ENCODE measurements at places on chromosomes 12 and 14. TPM values are rescaled to one million over a fixed set of nuclear protein-coding genes. Genes with fewer than 3 reads are reported as not detected.

GRCh38 chr14:80771201-80771600 lies 170.3 kb downstream of the CEP128 start:
- H3K4me3 ChIP-seq: no peak overlapping the region
- H3K36me3 ChIP-seq: no peaks in the 10 kb centered on the region
- no peaks in the 10 kb centered on the region for H3K27me3 ChIP-seq
- H3K27ac ChIP-seq: no peak overlapping the region
- peaks cover 13% of the 10 kb centered on the region for H3K4me1 ChIP-seq
- DNase-seq: no peak

DNA sequence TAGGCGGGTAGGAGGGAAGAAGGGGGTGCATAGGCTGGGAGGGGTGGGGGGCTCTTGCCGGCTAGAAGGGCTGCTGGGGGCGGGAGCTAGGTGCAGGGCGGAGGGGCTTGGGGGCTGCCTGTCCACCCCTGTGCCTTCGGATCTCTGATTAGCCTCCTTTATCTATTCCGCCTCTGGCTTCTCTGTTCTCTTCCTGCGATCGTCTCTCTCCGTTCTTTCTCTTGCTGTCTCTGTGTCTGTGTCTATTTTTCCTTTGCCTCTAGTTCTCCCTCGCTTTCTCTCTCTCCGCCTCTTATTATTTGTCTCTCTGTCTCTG lies 166.7 kb upstream of the LHX5 start:
- H3K4me1 ChIP-seq: no peaks in the 10 kb centered on the region
- DNase-seq: no peak
- H3K36me3 ChIP-seq: no peaks in the 10 kb centered on the region
- no peak overlapping the region for H3K27ac ChIP-seq

DNA sequence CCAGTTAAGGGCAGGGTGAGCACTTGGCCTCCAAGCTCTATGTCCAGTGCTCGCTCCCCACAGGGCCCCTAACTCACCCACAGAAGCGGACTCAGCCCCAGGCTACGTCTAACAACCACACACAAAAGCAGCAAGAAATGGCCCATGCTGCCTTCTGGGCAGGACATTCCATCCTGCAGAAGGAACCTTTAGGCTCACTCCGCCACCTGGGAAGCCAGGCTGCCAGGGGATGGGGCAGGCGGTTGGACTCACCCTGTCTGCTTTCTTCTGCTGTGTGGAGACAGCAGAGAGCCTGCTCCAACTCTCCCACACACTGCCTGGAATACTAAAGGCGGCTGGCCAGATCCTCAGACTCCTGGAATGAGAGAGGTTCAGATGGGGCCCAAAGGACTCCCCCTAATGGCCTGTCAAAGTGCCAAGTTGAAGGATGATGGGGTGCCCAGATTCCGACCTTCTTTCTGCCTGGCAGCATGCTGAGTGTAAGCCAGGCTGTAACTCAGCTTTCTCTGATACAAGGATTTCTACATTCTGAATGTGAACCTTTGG lies 27.7 kb upstream of the BLTP3B start:
- H3K36me3 ChIP-seq: no peaks in the 10 kb centered on the region
- H3K27me3 ChIP-seq: no peaks in the 10 kb centered on the region
- no peak overlapping the region for H3K4me3 ChIP-seq
- no peak overlapping the region for H3K27ac ChIP-seq
- no peak for DNase-seq
- no peaks in the 10 kb centered on the region for H3K4me1 ChIP-seq

Gene FAM90A1
- not detected for total RNA-seq

DNA sequence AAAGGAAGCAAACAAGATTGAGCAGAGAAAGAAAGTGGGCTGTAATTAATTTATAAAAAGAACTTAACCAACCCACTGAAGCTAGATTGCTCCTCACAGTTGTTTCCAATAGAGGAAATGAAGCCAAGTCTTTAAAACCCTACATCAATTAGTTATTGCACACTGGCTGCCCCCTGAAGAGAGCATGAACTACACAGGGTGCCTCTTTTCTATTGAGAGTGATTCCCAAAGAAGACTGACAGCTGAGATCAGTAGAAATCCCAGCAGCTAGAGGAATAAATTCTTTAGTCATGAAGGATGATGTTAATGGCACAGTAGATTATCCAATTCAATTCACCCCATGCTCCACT lies 8.6 kb upstream of the USP15 start:
- peaks cover 20% of the 10 kb centered on the region for H3K4me1 ChIP-seq
- no peak overlapping the region for H3K4me3 ChIP-seq
- H3K27ac ChIP-seq: no peak overlapping the region
- H3K36me3 ChIP-seq: no peaks in the 10 kb centered on the region
- DNase-seq: no peak

- no peak for DNase-seq
- no peak overlapping the region for H3K27ac ChIP-seq
- H3K36me3 ChIP-seq: no peaks in the 10 kb centered on the region
- H3K4me3 ChIP-seq: no peak overlapping the region
These were observed 9.1 kb downstream of the PRKCH start for GRCh38 chr14:61330511-61330910.

Gene SERPINA9
- total RNA-seq: not detected

DNA sequence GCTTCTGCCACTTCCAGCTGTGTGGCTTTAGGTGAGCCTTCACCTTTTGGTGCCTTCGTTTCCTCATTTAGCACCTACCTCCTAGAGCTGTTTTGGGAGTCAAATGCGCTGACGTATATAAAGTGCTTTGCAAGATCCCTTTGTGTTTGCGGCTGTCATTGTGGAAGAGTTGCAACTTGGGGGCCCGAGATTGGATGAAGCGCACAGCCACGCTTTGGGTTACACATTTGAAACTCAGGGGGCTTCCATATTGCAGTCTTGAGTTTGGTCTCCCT lies 636 bp upstream of the ARL6IP4 start:
- H3K4me1 ChIP-seq: peaks cover 18% of the 10 kb centered on the region
- H3K36me3 ChIP-seq: no peaks in the 10 kb centered on the region
- peak; percentile 38 for DNase-seq

DNA sequence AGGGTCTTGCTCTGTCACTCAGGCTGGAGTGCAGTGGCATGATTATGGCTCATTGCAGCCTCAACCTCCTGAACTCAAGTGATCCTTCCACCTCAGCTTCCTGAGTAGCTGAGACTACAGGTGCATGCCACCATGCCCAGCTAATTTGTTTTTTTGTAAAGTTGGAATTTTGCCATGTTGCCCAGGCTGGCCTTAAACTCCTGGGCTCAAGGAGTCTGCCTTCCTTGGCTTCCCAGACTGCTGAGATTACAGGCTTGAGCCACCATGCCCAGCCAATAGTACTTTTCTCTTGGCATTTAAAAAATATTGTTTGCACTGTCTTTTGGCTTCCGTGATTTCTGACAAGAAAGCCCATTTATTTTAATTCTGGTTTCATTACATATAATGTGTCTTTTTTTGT lies 61.3 kb downstream of the DIP2B start:
- H3K4me1 ChIP-seq: peaks cover 35% of the 10 kb centered on the region
- no peak for DNase-seq
- H3K27me3 ChIP-seq: no peaks in the 10 kb centered on the region
- H3K27ac ChIP-seq: no peak overlapping the region

DNA sequence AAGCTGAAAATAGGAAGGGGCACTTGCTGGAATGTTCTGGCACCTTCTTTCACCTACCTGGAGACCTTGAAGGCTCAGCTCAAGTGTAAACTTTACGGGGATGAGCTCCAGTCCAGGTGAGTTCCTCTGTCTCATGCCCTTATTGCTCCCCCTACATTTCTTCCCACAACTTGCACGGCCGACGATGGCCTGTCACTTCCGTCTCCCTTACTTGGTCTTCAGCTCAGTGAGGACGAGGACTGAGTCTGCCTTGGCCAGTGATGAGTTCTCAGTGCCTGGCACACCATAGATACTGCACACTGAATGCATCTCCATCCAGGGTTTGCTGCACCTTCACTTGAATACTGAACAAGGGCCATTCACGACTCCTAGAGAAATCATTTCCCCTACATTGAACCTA lies 21.4 kb downstream of the ADGRD1 start:
- H3K36me3 ChIP-seq: no peaks in the 10 kb centered on the region
- H3K4me1 ChIP-seq: no peaks in the 10 kb centered on the region
- H3K27me3 ChIP-seq: no peaks in the 10 kb centered on the region
- no peak overlapping the region for H3K27ac ChIP-seq
- no peak for DNase-seq
- H3K4me3 ChIP-seq: no peak overlapping the region

DNA sequence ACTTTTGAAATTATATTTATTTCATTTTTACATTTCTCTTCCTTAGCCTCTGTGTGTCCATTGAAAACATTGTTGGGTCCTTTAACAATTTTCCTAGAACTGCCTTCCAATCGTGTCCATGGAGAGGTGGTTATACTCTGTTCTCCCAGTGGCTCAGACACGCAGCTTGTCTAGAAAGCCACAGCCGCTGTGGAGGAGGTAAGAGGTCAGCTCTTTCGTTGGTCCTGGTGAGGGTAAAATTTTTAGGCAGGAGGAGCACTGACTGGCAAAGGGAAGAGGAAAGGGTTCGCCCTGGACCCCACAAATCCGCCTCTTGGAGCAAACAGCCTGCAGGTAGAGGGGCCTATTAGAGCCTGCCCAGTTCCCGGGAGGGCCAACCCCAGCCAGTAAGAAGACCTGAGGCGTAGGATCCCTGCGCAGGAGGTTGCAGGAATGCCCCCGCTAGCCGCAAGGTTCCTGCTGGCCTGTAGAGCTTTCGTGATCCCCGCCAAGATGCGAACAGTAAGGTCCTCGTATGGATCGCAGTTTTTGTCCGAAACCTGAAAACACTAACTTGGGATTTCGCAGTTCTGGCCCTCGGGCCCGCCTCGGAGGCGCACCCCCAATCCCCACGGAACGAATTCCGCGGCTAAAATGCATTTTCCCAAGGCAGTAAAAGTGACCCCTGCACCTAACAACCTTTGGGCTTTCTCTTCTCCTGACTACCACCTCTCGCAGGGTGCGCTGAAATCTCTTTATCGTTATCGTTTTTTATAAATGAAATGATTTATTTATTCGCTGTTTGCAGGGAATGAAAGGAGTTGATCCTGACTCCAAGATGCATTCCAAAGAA lies 7.5 kb upstream of the PAX9 start:
- DNase-seq: no peak
- no peaks in the 10 kb centered on the region for H3K36me3 ChIP-seq
- H3K4me3 ChIP-seq: no peak overlapping the region
- no peak overlapping the region for H3K27ac ChIP-seq
- H3K4me1 ChIP-seq: no peaks in the 10 kb centered on the region

GRCh38 chr14:38124506-38124905 lies 83.2 kb upstream of the SSTR1 start:
- H3K4me1 ChIP-seq: peaks cover 13% of the 10 kb centered on the region
- H3K36me3 ChIP-seq: no peaks in the 10 kb centered on the region
- H3K27me3 ChIP-seq: no peaks in the 10 kb centered on the region
- no peak overlapping the region for H3K27ac ChIP-seq

- H3K27me3 ChIP-seq: 0 out of 2 replicates have a peak, but pooled peaks cover 6% of the 10 kb centered on the region
- no peaks in the 10 kb centered on the region for H3K4me1 ChIP-seq
- no peak overlapping the region for H3K27ac ChIP-seq
These were observed 2.7 kb upstream of the KRT6B start for GRCh38 chr12:52454411-52455201.

DNA sequence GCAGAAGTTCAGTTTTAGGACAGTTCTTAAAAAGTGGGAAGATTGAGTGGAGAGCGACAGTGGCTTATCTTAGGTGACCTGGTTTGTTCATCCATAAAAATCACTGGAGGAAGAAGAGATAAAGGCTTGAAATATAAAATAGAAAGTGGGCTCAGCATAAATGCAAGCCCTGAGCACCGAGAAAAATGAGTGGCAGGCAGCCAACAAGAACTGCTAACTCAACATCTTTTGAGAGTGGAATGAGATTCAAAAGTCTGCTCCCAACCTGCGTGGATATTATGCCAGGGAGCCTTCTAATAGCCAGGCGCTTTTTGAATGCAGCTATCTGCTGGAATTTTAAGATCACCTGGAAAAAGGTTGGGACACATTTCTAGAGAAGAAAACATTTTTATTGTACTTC lies 666.5 kb downstream of the FLRT2 start:
- DNase-seq: no peak
- no peak overlapping the region for H3K4me3 ChIP-seq
- no peak overlapping the region for H3K27ac ChIP-seq
- H3K27me3 ChIP-seq: no peaks in the 10 kb centered on the region
- H3K4me1 ChIP-seq: no peaks in the 10 kb centered on the region
- no peaks in the 10 kb centered on the region for H3K36me3 ChIP-seq

- no peak for DNase-seq
- peaks cover 4% of the 10 kb centered on the region for H3K36me3 ChIP-seq
- no peaks in the 10 kb centered on the region for H3K27me3 ChIP-seq
- no peak overlapping the region for H3K4me3 ChIP-seq
- H3K27ac ChIP-seq: no peak overlapping the region
- peaks cover 20% of the 10 kb centered on the region for H3K4me1 ChIP-seq
These were observed 8.2 kb downstream of the VDR start for GRCh38 chr12:47896633-47897032.

Gene NXPH4
- 5.7 TPM for total RNA-seq

DNA sequence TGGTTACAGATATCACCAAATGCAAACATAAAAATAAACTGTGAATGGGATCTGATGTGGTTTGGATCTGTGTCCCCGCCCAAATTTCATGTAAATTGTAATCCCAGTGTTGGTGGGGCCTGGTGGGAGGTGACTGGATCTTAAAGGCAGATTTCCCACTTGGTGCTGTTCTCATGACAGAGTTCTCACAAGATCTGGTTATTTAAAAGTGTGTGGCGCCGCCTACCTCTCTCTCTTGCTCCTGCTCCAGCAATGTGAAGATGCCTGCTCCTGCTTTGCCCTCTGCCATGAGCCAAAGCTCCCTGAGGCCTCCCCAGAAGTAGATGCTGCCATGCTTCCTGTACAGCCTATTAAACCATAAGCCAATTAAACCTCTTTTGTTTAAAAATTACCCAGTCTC lies 47.8 kb downstream of the SLC25A21 start:
- no peak overlapping the region for H3K4me3 ChIP-seq
- no peak for DNase-seq
- no peak overlapping the region for H3K27ac ChIP-seq

DNA sequence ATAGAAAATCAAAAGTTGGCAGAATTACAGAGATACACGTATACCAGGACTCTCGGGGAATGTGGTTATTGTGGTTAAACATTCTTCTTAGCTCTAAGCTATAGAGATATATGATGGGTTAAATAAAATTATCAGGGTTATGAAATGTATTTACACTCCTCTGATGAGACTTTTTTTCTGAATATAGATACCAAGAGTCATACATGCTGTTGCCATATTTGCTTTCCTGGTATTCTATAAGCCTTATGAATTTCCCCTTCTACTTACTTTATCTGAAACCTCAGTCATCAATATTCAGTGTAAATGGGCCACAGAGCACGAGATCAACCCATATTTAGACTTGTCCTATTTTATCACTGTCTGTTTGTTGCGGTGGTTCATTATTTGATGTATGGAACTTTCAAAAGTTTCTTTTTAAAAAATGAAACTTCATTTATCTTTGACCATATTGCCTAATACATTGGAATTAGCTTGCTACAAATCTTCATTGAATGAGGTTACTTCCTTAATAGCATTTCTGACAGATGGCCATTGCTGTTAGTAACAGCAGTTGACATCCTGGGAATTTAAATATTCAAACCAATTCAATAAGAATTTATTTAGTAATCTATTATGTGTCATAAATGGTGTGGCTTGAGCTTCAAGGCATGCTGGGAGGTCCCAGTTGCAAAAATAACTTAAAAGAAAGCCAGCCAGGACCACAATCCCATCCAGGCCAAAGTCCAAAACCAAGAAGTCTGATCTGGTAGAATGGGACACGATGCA lies 393.5 kb downstream of the PCNX1 start:
- no peak overlapping the region for H3K27ac ChIP-seq
- peak; percentile 30 for DNase-seq
- no peaks in the 10 kb centered on the region for H3K27me3 ChIP-seq
- H3K4me1 ChIP-seq: 0 out of 2 replicates have a peak, but pooled peaks cover 6% of the 10 kb centered on the region

Gene KRT75
- not detected for total RNA-seq

Data from GM23248 (cell line).